ENCODE measurements at places on chromosomes 11 and 22.

DNA sequence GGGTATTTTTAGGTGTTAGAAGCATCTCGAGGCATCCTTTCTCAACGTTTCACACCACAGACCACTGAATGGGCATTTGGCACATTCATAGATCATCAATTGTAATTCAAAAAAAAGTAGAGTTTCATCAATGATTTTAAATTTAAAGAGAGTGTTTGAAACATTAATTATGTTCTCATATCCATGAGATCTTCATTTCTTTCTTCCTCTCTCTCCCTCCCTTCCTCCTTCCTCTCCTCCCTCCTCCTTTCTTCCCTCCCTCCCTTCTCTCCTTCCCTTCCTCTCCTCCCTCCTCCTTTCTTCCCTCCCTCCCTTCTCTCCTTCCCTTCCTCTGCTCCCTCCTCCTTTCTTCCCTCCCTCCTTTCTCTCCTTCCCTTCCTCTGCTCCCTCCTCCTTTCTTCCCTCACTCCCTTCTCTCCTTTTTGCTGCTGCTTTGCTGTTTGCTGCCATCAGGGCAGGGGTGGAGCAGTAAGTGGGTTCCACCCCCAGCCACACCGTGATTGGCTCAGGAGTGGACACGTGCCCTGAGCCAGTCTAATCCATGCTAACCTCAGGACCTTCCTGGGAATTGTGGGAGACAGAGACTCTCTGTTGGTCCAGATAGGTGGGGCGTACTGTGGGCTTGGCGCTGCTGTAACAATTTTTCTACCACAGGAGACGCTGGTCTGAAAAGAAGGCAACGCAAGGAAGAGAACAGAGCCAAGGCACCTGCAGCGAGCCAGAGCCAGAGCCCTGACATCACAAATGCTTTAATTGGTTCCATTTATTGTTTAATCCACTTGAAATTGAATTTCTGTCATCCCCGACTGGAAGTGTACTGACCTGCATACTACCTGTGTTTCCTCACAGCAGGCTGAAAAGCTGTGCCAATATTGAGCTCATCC is 33.7 kb upstream of the APOBEC3A start:
- DNase-seq = no peak

DNA sequence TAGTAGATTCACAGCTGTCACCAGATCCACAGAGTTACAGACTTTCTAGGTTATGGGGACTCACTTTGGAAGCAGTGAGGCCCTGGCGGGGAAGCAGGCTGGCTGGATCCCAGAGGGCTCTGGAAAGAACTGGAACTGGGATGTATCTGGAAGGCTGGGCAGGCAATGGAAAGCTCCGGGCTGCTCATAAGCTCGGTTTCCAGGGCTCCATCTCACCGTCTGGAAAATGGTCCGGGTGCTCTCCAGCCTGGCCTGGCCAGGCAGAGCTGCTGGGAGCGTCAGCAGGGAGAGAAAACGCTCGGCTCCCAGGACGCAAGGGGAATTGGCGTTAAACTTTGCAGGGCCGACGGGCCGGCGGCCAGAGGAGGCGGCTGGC is 335 bp upstream of the SEZ6L start:
- DNase-seq = no peak

DNA sequence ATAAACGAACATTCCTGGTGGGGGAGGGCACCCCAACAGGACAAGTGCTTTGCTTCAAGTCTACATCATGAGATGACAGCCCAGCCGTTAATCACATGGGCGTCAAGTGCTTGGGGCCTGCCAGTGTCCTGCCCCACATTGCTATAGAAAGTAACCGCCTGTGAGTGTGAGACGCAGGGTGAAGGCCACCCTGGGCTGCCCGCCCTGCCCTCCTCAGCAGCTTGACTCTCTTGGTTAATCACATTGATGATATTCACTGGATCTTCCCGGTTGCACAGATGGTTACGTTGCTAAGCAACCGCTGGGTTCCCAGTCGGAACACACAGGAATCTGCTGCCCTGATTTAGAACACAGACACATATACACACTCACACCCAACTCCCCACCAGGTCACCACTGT is 79.3 kb downstream of the CTTN start:
- no peak for DNase-seq

GRCh38 chr11:112899235-112900006 is 61.8 kb upstream of the NCAM1 start:
- DNase-seq = no peak

DNA sequence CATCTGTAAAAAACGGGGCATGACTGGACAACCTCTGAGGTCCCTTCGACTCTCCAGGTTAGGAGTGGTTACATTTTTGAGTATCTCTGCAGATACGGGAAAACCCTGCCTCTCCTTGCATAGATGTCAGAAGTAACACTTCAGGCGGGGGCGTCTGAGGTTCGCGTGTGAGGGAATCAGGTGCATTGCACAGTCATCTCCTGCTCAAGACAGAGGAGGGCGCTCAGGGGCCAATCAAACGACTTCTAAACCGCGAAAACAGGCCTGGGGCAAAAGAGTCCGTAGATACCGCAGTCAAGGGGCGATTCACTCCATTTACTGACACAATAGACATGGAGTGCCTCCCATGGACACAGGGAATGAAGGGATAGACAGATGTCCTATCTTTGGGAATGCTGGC is 31.7 kb downstream of the KIRREL3 start:
- DNase-seq = no peak

DNA sequence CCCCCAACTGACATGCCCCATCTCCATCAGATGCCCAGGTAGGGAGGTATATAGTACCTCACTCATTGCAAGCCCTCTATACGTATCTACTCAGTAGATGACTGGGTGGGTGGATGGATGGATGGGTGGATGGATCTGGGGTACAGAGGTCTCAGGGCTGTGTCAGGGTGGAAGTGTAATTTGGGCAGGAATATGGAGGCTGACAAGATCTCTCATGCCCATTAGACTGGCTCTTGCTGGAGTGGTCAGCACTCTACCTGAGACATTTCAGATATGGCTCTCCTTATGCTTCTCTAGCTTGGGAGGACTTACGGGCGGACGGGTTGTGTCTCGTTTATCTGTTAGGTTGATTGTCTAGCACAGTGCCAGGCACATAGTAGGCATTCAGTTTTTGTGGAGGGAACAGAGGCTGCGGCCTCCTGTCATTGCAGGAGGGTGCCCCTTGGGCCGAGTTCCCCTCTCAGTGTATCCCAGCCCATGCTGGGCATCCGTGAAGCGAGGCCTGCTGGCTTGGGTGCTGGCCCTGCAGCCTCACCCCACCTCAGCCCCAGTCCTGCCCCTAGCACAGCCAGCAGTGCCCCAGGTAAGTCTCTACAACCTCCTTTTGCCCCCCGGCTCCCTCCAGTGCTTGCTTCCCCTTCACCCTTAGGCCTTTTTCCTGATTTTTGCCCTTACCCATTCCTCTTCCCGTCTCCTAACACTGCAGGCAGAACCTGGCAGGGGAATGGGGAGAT is 13.7 kb downstream of the ROBO3 start:
- no peak for DNase-seq

- DNase-seq = no peak
Measured at GRCh38 chr22:24504540-24504939, 9.4 kb downstream of the UPB1 start.

- no peak for DNase-seq
Measured at GRCh38 chr11:123775715-123776549, 21.6 kb upstream of the OR6X1 start.

DNA sequence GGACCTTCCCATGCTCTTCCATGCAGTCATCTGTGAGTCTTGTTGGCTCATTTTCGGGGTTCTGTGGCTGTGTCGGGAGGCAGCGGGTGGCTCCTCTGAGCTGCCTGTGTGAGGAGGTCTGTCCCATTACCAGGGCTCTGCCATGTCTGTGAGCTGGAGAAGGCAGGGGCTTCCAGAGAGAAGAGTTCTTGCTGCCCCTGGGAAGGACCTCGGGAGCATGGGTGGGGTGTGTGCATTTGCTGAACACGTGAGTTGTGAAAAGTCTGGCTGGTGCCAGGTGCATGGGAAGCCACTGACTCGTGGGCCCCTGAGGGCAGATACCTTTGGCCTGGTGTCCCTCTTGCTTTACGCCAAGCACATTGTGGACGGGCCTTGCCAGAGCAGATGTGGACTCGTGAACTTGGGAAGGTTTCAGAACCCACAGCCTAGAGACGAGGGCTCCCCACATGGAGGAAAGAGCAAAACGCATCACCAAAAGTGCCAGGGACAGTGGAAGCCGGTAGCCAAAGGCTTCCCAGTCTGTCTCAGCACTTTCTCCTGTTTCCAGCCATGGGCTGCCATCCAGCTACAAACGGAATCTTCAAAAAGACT is 1324.5 kb downstream of the BRD1 start:
- DNase-seq = no peak

DNA sequence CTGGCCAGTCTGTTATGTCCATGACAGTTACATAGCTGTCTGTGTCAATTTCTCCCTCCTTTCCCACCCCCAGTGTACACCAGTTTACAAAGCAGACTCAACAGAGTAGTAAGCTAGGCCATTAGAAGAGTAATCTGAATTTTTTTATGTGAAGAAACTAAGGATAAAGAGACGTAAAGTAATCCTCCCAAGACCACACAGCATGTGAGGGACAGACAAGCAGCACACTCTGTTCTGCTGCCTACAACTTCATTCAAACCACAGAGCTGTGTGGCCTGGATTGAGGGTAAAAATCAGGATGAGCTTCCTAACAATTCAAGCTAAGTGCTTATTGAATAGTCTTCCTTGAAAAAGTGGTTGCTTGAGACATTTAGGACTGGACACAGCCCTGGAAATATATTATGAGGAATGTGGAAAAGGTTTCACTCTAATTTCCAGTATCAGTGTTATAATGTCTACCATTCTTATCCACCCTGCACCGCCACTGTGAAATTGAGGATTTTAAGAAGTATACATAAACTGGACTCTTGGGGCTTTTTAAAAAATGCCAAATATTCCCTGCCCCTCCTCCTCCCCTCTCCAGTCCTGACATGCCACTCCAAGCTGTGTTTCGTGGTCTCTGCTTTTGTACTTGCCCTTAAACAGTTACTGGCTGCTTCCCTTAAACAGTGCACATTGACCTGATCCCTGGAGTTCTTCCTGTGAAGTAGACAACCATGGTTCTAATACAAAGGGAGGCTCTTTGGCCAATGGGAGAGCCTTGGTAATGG is 40.9 kb downstream of the EXT2 start:
- no peak for DNase-seq

GRCh38 chr11:94738746-94739145 is 29.4 kb upstream of the AMOTL1 start:
- no peak for DNase-seq

GRCh38 chr11:58070585-58070984 is 39.8 kb downstream of the OR6Q1 start:
- no peak for DNase-seq

- DNase-seq = no peak
Measured at GRCh38 chr22:50612528-50613221, 12.1 kb downstream of the MAPK8IP2 start.

GRCh38 chr11:64360448-64360921 is 1.5 kb downstream of the RPS6KA4 start:
- no peak for DNase-seq

GRCh38 chr22:37164505-37164887 is 14.8 kb upstream of the IL2RB start:
- no peak for DNase-seq

DNA sequence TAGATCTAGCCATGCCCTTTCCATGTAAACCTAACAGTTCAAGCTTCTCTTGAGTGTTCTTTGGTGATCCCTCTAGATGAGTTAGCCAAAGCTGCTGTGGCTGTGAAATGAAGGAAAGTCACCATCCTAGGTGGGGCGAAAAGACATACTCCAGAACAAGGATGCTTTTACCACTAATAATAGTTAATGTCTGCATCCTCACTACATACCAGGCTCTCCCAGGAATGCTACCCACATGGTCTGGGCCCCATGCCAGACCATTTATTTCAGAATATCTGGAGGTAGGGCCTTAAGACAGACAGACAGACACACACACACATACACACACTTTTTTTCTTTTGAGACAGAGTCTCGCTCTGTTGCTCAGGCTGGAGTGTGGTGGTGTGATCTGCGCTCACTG is 14.7 kb downstream of the ABTB2 start:
- no peak for DNase-seq

- DNase-seq = no peak
Measured at GRCh38 chr22:23557036-23557435, 23.1 kb downstream of the IGLL1 start.

DNA sequence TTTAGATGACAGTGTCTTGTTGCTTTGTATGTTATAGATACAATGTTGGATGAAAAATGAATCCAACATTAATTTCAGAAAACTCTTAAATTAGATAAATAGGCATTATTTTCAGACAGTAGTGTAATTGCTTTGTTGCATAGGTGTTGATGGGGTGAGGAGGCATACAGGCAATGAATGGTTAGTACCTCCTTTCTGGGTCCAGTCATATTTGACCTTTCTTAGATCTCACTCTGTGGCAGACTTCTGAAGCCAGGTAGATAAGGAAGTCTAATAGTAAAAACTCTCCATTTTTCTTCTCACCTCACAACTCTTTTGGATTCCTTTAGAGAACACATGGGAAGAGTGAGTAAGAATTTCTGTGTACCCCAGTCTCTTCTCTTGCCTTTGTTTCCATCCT is 31.8 kb downstream of the BIRC2 start:
- DNase-seq = no peak

All from Jurkat, Clone E6-1 (cell line).